ENCODE measurements at places on chromosomes 3 and 15.

- DNase-seq, result no peak
These were observed 152.5 kb upstream of the NPHP3 start for GRCh38 chr3:132874701-132875100.

DNA sequence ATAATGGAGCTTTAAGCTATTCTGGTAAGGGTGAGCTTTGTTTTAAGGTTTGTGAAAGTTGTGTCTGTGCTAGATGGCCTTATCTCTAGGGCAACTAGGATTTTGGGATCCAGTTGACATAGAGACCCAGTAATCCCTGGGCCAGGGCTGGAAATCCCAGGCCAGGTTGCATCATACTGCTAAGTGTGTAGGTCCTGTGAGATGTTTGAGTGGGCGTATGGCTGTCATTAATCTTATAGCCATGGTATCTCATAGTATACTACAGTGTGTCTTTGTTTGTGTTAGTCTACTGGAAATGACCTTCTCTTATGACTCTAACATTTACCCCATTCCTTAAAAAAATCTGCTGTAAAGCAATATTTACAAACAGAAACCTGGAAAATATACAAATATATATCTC, 151.4 kb downstream of the CACNA2D3 start:
- no peak for DNase-seq

DNA sequence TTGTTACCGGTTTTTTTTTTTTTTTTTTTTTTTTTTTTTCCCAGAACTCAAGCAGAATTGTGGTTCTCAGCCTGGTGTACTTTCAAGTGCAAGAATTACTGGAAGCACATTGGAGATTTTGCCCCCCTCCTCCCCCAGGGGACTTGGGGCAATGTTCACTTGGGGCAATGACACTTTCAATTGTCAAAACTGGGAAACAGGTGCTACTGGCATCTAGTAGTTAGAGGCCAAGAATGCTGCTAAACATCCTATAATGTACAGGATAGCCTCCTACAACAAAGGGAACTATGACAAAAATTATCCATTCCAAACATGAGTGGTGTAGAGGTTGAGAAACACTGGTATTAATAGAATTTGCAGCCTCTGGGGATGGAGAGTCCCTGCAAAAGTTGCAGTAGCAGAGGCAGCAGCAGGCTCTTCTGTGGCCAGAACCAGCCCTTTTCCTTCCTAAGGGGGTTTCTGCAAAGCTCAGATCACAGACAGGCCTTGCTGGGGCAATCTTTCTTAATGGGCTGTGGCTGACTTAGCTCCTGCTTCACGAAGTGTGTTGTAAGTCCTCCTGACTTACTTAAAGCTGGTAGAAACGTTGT, 144.3 kb upstream of the MRPS22 start:
- no peak for DNase-seq

- no peak for DNase-seq
These were observed 89.3 kb downstream of the OXNAD1 start for GRCh38 chr3:16354291-16354690.

DNA sequence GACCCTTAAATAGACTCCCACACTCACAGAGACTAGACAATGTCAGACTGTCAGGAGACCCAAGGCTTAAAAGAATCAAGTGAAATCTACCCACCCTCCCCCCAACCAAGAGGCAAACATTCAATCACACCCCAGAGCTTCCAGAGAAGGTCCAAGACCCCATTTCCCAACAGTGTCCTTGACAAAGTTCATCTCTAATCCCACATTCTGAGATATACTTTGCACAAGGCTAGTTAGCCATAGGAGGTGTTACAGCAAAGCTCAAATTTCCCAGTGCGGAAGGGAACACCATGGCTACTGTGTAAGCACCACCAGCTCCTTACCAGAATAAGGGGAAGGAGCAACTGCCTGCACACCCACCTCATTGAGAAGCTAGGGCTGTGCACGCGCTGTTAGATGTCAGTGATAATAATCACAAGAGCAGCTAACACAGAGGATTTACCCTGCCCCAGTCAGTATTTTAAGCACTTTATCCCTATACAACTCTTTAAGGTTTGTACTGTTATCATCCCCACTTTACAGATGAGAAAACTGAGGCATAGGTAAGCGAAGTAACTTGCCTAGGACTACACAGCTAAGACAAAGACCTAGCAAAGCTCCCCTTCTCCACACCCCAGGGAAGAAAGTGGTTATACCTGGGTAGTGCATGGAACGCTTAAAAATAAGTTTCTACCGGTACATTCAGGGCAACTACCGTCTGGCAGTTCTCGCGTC, 17.3 kb downstream of the SPATA12 start:
- DNase-seq, result no peak

DNA sequence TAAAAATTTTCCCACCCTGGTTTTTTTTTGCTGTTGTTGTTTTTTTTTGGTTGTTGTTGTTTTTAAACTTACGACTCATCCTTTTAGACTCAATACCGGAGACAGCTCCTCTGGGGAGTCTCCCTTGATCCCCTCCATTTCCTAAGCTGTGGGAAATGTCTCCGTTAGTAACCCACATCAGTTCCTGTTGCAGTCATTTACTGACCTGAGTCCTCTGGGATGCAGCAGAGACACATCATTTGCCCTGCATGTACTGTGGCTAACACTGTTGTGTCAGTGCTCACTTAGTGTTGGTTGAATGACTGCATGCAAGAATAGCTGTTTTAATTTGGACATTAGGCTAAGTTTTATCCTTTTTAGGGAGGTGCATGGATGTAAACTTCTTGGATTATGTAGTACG, 83.8 kb downstream of the MBNL1 start:
- DNase-seq, result no peak

DNA sequence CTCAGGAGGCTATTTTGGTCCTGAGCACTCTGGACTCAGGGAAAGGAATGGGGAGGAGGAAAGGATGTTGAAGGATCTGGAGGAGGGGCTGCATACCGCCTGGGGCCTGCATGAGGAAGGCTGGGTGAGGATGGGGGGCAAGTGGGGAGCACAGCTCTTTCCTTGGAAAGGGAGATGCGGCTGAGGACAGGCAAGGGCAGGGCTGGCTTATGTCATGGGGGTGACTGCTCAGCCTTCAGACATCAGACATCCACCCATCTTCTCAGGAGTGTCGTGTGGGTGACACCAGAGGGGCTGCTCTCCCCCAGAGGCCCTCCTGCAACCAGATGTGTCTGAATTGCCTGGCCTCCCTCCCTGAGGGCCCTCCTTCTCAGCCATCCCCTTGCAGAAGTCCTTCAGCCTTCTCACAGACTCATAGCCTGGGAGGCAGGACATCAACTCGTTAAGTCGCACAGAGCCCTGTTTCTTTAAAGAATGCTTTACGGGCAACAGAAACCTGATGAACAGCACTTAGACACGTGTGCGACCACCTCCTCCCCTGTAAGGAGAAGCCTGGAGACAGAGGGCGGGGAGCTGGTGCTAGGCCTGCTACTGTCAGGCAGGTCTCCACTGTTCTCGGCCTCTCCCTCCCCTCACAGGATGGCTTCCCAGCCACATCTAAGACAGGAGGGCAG, 252.3 kb downstream of the OCA2 start:
- no peak for DNase-seq

DNA sequence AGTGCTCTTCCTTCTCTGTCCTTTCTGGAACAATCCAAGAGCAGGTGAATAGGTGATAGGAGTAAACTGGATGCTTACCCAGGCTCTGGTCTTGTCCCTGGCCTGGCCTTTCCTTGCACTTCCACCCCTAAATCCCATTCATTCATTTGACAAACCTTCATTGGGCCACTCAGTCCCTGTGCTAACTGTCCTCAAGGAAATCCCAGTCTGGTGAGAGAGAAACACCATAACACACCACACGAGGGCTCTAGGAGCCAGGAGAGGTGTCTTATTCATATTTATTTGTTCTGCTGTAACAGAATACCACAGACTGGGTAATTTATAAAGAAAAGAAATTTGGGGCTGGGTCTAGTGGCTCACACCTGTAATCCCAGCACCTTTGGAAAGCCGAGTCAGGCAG, 22.8 kb downstream of the EFCC1 start:
- no peak for DNase-seq

Data from T-helper 22 cell (primary cell).